ENCODE measurements at places on chromosomes 6 and 20. TPM values are rescaled to one million over a fixed set of nuclear protein-coding genes. Genes with fewer than 3 reads are reported as not detected.

DNA sequence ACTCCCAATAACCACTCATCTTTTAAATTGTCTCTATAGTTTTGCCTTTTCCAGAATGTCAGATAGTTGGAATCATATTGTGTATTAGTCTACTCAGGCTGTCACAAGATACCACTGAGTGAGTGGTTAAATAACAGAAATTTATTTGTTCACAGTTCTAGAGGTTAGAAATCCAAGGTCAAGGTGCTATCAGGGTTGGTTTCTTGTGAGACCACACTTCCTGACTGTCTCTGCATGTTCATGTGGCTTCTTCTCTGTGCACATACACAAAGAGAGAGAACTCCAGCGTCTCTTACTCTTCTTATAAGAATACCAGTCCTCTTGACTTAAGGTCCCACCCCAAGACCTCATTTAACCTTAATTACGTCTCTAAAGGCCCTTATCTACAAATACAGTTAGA, 23.9 kb upstream of the PRSS35 start:
- DNase-seq, result no peak

- no peak for DNase-seq
These were observed 374.2 kb upstream of the FLRT3 start for GRCh38 chr20:14711652-14712051.

GRCh38 chr6:14596410-14596809, 478.8 kb downstream of the CD83 start:
- peak; percentile 48 for DNase-seq

DNA sequence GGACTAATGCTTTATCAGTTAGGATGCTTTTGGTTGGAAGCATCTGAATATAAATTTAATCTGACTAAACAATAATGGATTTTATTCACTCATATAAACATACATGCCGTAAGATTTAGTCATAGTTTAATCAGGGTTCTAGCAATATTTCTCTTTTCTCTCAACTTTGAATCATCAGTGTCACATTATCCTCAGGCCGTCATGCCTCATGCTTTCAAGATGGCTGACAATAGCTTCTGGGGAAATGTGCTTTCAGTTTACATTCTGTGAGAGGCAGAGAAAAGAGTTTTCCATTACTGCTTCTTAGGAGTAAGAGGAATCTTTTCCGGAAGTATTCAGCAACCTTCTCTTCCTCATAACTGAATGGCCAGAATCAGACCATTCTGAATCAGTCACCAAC, 162.2 kb downstream of the GJA1 start:
- DNase-seq, result no peak

- peak; percentile 63 for DNase-seq
These were observed 75.7 kb upstream of the QKI start for GRCh38 chr6:163338671-163339405.

- no peak for DNase-seq
These were observed 317.6 kb downstream of the CLIC5 start for GRCh38 chr6:45698046-45698445.

DNA sequence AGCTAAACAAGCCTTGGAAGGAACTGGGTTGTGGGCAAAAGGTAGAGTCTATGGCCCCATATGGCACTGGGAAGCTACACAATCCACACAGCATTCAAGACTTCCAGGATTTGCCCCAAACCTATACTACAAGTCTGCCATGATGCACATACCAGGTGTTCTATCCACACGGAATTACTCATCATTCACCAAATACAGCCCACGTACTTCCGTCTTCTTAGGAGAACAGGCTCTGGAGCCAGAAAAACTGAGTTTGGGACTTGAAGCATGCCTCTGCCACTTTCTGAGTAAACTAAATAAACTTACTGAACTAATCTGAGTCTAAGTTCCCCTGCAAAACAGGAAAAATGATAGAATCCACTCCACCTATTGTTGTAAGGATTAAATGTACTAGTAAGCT, 28.6 kb downstream of the RIMS4 start:
- no peak for DNase-seq

Gene MEI4
- 0.84 TPM for total RNA-seq

Gene OR2H2
- total RNA-seq, result not detected

DNA sequence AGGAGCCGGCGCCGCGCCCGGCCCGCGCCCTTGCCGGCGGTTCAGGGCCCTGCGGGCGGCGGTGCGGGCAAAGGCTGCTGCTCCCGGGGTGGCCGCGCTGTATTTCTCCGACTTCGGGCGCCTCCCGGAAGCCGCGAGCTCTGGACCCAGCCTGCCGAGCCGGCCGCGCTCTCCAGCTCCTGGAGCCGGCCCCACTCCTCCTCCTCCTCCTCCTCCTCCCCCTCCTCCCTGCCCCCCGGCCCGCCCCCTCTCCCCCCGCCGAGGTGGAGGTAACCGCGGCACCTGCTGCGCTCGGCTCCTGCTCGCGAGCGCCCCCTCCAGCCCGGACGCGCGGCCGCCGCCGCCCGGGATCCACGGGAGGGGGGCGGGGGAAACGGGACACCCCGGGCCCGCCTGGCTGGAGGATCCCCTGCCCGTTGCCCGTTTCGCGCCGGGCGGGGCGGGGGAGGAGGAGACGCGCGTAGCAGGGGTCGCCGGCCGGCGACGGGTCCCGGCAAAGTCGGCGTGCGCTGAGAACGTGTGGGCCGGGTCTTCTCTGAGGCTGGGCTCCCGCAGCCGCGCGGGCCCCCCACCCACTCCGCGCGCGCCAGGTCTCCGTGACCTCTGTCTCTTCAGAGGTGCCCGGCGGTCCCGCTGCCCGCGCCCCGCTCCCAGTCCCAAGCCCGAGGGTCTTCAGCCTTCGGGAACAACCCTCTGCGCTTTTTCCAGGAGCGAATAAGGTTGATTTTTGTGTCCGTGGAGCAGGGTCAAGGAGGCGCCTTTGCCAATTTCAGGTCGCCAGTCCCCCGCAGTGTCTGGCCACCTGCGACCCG, at the start of gene SLC22A23:
TSS of gene SLC22A23 (minus strand) at position 153 of the 812 bp plus-strand sequence. CDS start 491 bp downstream, outside the sequence.
- DNase-seq, result peak; percentile 60

DNA sequence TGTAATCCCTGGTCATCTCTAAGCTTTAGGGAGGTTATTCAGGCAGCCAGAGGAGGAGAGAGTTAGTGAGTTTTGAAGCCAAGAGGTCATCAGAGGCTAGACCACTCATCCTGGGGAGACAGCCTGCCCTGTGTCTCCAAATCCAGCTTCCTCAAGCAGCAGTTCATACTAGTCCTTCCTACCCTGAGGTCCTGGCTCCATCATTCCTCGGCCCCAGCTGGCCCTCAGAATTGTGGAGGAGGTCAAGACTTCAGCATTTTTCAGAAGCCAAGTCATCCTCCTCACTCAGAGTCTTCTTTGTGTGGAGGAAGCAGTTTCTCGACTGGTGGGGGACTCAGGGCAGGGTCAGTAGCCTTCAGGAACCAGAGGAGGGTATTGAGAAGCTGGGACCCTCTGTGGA, 12.4 kb upstream of the KIAA1755 start:
- no peak for DNase-seq

Gene CGAS
- 2.2 TPM for total RNA-seq

- DNase-seq, result no peak
These were observed 584.8 kb downstream of the HDGFL1 start for GRCh38 chr6:23154159-23154558.

DNA sequence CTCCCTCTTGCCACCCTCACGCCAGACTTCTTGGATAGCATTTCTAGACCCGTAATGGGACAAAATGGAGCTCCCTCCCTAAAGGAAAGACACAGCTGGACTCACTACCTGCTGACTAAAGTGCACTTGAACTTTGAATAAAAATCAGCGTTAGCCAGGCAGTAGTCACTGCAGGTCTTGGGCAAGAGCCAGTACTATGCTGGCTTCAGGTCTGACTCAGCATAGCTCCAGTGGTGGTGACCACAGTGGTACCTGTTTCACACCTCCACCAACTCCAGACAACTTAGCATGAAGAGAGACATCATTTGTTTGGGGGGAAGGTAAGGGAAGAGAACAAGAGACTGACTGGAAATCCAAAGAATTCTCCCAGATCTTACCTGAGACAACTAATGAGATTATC, 906.8 kb downstream of the GRIK2 start:
- DNase-seq, result no peak

- DNase-seq, result no peak
These were observed 608.1 kb downstream of the HACE1 start for GRCh38 chr6:104251651-104252050.

- no peak for DNase-seq
These were observed 20.1 kb downstream of the SLCO4A1 start for GRCh38 chr20:62662422-62662821.

DNA sequence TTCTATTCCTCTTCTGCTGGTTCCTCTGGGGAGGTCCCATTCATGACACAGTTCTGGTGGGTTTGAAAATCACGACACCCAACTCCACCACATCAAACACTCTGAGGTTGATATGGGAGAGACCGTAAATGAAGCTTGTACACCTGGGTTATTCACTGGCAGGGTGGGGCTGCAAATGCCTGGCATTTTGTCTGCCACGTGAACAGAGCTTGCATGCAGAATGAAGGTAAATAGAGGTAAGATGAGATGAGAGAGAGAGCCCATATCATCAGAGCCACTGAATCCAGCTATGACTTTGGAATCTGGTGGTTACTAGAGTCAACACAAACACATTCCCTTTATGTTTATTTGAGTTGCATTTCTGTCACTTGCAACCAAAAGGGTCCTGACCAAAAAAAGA, 97.4 kb downstream of the BANF2 start:
- DNase-seq, result no peak

DNA sequence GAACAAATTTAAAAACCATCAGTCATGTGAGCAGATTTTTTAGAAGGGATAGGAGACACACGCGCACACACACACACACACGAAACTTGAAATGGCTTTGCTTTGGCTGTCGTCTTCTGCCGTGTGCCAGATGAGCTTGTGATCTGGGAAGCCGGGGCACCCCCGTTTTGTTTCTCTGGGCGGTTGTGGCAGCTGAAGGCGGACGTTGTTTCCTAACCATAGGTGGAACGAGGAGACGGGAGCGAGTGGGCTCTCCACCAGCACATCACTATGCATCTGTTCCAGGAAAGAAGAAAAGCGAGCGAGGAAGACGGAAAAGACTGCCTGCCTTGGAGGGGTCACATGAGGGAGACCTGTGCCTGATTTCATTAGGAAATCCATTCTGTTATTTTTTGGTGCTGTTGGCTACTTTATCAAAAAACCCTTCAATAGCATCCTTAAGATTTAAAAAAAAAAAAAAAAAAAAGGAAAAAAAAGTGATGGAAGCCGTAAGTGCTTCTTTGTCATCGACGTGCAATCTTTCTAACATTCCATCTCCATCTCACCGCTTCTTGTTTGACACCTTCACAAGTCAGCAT, 142.1 kb downstream of the DTNBP1 start:
- no peak for DNase-seq

- DNase-seq, result no peak
These were observed 29.5 kb downstream of the BEND6 start for GRCh38 chr6:56984361-56984760.
